ENCODE measurements at places on chromosomes 7 and 10. TPM values are rescaled to one million over a fixed set of nuclear protein-coding genes. Genes with fewer than 3 reads are reported as not detected.

The ZNF777 gene
- 5.3 TPM for total RNA-seq

The LRRC61 gene
- 10.2 TPM for total RNA-seq

The PNLIP gene
- total RNA-seq = not detected

The KRIT1 gene
- total RNA-seq = 83.1 TPM

The DIP2C gene
- 36.8 TPM for total RNA-seq

The SEMA3E gene
- 3.4 TPM for total RNA-seq

The SPDYE16 gene
- total RNA-seq = 1.4 TPM

The HEPACAM2 gene
- not detected for total RNA-seq

The TSPAN15 gene
- total RNA-seq = 4.7 TPM

The SUGCT gene
- total RNA-seq = 3.3 TPM

The ZNF365 gene
- 2.2 TPM for total RNA-seq

The NACAD gene
- 10.8 TPM for total RNA-seq

The FAM25C gene
- total RNA-seq = not detected

The LBX1 gene
- not detected for total RNA-seq

The SLC13A1 gene
- total RNA-seq = not detected

The EVX1 gene
- total RNA-seq = not detected

The PTPN20 gene
- total RNA-seq = 2.1 TPM

The HSPA12A gene
- 10.2 TPM for total RNA-seq
